Left ventricle myocardium superior (tissue), 1 donor: ENCODE measurements at places on chromosomes 13 and 19.

- no peak for DNase-seq
Measured at GRCh38 chr13:39768962-39769361, 113.5 kb downstream of the COG6 start.

DNA sequence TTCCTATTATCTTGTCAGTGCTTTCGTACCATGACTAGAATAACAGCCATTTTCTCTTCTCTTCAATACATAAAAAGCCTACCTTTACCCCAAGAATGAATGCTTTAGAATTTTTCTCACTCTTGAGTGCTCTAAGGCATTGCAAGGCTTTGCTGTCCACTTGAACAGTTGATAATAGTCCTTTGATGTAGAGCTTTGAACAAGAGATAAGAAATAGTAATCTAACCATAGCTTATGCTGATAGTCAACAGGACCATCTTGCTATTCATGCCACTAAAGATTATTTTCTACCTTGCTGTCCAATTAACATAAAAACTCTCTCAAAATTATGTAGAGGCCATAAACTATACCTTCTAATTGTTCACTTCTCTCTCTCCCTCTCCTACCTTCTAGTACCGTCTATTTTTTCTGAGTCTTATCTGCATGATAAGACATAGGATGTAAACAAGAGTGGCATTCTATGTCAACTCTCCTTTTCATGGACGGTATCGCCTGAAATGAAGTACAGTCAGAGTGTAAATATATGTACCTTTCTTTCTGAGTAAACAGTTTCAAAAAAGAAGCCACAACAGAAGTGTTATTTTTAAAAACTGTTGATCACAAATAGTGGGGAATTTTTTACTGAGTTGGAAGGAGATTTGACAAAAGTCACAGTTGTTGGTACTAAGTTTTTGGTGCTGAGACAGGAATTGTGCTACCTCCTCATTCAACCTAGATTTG lies 297.9 kb downstream of the NDFIP2 start:
- DNase-seq = no peak

DNA sequence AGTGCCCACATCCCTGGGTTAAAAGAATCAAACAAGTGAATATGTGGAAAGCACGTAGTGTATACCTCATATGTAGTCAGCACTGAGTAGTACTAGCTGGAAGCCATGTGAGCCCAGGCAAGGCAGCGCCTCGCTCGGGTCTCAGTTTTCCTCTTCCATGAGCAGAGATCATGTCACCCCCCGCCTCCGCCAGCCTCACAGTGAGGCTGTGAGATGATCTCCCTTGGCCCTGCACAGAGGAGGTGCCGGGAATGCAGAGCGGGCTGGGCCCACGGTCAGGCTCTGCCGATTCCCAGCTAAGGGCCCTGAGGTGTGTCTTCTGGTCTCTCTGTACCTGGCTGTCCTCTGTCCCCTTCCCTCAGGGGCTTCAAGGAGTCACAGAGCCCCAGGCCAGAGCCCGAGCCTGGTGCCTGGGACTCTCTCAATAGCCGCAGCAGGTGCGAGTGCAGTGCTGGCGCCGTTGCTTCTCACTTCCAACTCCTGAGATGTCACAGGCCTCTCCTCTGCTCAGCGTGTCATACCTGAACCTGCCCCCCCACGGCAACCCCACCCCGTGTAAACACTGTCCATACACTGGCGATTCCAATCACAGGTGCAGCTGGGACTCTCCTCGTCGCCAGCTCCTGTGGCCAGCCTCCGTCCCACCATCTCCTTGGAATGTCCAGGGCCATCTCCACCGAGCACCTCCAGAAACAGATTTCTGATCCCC lies 26.9 kb downstream of the DPF1 start:
- DNase-seq = no peak

DNA sequence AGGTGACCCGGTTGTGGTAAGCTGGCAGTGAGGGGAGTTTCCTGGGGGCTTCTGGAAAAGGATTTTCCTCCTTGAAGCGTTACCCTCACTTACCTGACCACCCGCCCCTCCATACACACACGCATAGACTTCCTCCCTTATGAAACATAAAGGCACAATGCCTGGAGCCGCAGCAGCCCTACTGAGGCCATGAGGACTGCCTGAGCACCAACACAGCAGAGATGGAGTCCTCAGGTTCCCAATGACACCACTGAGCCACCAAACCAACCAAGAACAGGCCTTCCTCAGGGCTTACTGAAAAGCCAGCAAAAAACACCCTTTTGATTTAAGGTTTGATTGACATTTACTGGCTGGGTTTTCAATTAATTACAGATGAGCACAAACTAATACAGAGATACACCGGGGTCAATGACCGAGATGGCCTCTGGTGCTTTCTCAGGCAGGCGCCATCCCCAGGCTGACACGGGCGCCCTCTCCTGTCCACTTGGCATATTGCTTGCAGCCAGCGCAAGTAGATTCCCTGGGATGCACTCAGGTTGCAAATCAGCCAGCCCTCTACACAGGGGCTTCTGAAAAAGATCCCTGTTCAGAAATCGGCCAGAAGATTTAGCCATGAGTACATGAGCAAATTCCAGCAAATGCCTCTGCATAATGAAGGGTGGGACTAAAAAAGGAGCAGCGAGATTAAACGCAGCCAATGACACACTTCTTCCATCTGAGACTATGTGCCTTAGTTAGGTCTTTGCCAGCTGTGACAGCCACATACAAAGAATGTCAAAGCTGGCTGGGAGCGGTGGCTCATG lies 14.8 kb downstream of the OPA3 start:
- peak; percentile 76 for DNase-seq

DNA sequence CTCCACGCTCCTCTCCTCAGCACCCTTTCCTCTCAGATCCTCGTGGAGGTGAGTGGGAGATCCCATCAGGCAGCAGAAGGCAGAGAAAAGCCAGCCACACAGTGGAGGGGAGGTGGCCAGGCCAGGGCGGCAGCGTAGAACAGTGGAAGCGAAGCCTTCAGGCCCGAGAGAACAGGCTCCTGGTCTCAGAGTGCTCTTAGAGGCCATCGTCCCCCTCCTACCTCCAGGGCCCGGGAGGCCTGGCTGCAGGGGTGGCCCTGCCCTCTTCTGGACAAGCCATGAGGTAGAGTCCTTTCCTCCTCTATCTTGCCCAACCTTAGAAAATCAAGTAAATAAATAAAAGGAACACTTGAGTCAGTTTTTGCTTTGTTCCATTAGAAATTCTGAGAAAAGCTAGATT lies 202.0 kb downstream of the KATNAL1 start:
- no peak for DNase-seq

- DNase-seq = no peak
Measured at GRCh38 chr19:44767295-44768180, 10.2 kb upstream of the CBLC start.
